ENCODE measurements at places on chromosomes 13 and 19.

- no peak for DNase-seq
Measured at GRCh38 chr13:51325837-51326236, 13.7 kb upstream of the SERPINE3 start.

- DNase-seq = no peak
Measured at GRCh38 chr19:48308631-48309586, 16.4 kb upstream of the EMP3 start.

DNA sequence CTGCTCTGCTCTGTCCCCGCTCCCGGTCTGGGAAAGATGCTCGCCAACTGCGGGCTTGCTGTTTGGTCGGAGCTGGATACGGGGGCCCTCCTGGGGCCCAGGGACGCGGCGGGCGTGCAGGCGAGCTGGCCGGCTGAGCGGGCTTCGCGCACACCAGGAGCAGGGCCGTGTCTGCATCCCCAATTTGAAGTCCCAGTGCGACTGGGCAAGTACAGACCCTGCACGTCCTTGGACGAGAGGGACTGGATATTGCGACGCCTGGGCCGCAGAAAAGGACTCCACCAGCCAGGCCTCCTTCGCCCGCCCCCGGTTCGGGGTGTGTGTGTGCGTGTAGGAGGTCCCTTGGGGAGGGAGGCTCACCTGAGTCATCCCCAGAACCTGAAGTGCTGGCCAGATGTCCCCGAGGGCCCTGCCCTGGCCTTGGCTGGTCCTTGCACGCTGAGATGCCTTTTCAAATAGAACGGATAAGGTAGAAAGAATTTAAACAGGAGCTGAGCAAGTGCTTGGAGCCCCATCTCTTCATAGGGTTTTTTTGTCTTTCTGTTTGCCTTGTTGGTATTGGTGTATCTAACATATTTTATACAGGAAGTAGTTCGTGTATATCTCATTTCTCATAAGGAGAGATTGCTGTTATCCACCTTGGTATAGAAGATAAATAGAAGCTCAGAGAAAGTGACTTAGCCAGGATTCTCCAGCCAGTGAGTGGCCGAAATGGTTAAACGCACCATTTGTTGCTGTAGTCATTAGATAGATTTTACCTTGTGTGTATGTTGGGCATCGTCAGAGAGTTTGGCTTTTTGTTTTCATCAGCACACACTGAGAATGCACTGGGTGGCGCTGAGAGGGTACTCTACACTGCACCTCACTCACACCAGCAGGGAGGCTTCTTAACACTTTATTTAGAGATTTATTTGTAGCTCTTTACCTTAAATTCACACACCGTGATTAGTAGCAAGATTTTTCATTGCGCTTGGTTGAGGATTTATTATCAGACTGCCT is 1.1 kb downstream of the NAXD start:
- DNase-seq = peak; percentile 38

DNA sequence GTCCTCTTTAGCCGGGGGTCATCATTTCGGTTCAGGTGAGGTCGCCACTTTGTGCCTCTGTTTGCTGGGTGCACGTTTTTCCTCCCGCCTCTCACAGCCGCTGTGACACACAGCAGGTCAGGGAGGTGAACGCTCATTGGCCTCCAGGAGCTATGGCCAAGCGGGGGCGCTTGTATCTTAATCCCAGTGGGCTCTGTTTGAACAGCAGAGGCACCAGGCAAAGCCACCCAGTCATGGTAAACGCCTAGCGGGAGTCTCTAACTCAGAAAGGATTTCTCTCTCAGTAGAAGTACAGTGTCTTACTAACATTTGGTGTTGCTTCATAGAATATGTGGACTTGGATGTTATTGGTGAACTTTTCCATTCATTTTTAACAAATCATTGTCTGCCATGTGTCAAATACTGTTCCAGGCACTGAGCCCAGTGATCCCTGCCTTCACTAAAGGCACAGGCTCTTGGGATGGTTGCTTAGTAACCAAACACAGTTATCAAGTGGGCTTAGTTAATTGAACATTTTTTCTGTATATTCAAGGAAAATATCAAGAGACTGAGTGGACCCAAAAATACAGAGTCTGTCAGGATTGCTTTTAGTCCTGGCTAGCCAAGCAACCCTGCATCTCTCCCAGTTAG is 186.7 kb downstream of the STK24 start:
- DNase-seq = no peak

GRCh38 chr19:18437491-18438330 is at the start of gene ISYNA1:
ISYNA1 (minus strand) TSS chr19:18438133; CDS start chr19:18437979, 154 bp downstream.
- peak; percentile 66 for DNase-seq
